Ascending aorta (tissue), 2 donors: ENCODE measurements at places on chromosomes 1 and 21. TPM values are rescaled to one million over a fixed set of nuclear protein-coding genes. Genes with fewer than 3 reads are reported as not detected.

The F5 gene
- total RNA-seq, result not detected

DNA sequence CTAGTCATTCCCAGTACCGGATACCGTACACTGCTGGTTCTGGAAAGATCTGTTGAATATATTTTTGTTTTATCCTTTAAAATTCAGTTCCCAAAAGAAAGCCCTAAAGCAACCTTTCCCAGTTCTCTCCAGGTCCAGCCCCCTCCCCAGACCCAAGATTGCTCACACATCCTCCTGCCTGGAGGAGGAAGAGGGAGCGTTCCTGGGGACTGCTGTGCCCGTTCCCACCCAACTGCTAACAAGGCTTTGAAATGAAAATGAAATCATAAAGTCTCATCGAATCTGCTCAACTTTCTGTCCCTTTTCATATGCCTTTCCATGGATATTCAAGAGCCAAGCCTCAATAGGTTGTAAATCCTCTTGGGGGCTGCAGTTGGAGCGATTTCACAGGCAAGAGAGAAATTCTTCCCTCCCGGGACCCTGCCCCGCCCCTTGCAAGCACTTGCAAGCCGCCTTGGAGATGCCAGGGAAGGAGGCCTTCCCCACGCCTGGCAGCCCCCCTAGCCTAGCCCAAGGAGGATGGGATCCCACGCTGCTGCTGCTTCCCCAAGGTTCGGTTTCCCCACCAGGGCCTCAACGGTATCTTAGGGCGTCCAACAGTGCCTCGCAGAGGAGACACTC is 113.2 kb upstream of the CACHD1 start:
- H3K4me1 ChIP-seq, result no peaks in the 10 kb centered on the region
- no peaks in the 10 kb centered on the region for H3K27me3 ChIP-seq
- H3K4me3 ChIP-seq, result no peak overlapping the region

The INSRR gene
- total RNA-seq, result 2.9 TPM

- DNase-seq, result no peak
- H3K27me3 ChIP-seq, result no peaks in the 10 kb centered on the region
- no peak overlapping the region for H3K4me3 ChIP-seq
- H3K4me1 ChIP-seq, result no peaks in the 10 kb centered on the region
- no peak overlapping the region for H3K27ac ChIP-seq
Observed at GRCh38 chr1:50268049-50268448, 155.2 kb downstream of the DMRTA2 start.

GRCh38 chr21:45973475-45974072 is 8.0 kb upstream of the COL6A1 start:
- no peak for DNase-seq
- peak overlapping the region; percentile 98 for H3K27ac ChIP-seq
- no peaks in the 10 kb centered on the region for H3K27me3 ChIP-seq
- H3K4me1 ChIP-seq, result peaks cover 42% of the 10 kb centered on the region

The CYP2J2 gene
- not detected for total RNA-seq

GRCh38 chr1:67650061-67650460 is 34.9 kb upstream of the GADD45A start:
- H3K4me3 ChIP-seq, result no peak overlapping the region
- no peaks in the 10 kb centered on the region for H3K27me3 ChIP-seq
- H3K4me1 ChIP-seq, result peaks cover 4% of the 10 kb centered on the region
- no peaks in the 10 kb centered on the region for H3K36me3 ChIP-seq

DNA sequence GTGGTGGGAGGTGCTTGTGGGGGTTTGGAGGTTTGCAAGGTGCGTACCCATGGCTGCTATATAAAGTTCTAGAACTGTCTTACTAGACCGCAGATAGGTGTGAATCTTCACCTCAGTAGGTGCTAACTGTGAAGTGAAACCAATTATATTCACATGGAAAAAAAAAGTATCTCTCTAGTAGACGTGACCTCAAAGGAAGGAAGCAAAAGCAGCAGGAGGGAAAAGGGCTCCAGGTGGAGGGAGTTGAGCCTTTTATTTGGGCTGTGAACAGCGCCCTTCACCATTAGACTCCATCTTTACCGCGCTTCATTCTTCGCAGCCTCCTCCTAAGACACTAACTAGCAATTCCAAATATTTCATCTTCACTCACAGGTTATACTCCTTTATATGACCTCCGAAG is 129.8 kb downstream of the TBX19 start:
- DNase-seq, result no peak
- H3K36me3 ChIP-seq, result no peaks in the 10 kb centered on the region
- H3K4me1 ChIP-seq, result no peaks in the 10 kb centered on the region
- no peak overlapping the region for H3K27ac ChIP-seq
- no peaks in the 10 kb centered on the region for H3K27me3 ChIP-seq
- no peak overlapping the region for H3K4me3 ChIP-seq

DNA sequence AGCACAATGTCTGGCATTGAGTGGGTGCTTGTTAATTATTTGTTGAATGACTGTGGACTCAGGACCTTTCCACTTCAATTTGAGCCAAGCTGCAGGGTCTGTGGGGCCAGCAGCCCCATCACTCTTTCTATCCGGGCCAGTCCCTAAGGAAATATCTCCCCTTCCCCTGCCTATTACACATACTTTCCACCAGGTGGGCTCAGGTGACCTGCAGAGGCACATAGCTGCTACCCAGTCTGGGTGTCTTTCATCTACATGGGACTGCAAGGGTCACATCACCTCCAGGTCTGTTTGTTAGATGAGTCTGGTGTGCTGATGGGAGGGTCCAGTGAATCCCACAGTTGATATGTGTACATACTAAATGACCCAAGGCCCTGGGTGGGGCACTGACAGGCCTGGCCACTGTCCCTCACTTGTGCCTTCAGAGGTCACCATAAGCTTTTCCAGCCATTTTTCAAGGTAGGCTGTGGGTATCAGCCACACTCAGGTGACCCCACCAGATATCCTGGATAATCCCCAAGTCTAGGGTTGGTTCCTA is 59.5 kb upstream of the KDM4A start:
- H3K27ac ChIP-seq, result no peak overlapping the region
- H3K36me3 ChIP-seq, result peaks cover 28% of the 10 kb centered on the region
- H3K4me3 ChIP-seq, result no peak overlapping the region
- H3K27me3 ChIP-seq, result no peaks in the 10 kb centered on the region
- H3K4me1 ChIP-seq, result no peaks in the 10 kb centered on the region

GRCh38 chr1:20425622-20426021 is 60.4 kb downstream of the CAMK2N1 start:
- H3K4me1 ChIP-seq, result no peaks in the 10 kb centered on the region
- H3K4me3 ChIP-seq, result no peak overlapping the region
- no peak for DNase-seq

DNA sequence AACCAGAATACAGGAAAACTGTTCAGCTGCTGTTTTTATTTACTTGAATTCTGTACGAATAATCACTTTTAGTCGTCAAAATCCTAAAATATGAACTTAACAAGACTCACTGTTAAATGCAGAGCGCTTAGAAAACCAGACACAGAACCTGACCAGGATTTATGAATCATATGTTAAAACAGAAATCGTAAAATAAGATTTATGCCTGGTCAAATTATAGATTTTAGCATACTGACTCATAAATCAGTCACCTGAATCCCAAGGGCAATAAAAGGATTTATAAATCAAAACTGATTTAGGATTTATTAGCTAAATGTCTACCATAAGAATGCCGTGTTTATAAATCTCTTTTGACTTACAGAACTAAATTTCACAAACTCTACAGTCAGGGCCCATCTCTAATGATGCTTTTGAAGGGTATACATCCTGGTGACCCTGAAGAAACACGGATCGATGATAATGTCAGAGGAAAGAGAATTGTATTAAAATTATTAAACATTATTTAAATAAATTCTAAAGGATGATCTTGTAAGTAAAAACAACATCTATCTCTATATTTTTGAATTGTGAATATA is 28.8 kb downstream of the CYYR1 start:
- no peak for DNase-seq
- H3K4me1 ChIP-seq, result no peaks in the 10 kb centered on the region
- H3K4me3 ChIP-seq, result no peak overlapping the region
- no peaks in the 10 kb centered on the region for H3K36me3 ChIP-seq

DNA sequence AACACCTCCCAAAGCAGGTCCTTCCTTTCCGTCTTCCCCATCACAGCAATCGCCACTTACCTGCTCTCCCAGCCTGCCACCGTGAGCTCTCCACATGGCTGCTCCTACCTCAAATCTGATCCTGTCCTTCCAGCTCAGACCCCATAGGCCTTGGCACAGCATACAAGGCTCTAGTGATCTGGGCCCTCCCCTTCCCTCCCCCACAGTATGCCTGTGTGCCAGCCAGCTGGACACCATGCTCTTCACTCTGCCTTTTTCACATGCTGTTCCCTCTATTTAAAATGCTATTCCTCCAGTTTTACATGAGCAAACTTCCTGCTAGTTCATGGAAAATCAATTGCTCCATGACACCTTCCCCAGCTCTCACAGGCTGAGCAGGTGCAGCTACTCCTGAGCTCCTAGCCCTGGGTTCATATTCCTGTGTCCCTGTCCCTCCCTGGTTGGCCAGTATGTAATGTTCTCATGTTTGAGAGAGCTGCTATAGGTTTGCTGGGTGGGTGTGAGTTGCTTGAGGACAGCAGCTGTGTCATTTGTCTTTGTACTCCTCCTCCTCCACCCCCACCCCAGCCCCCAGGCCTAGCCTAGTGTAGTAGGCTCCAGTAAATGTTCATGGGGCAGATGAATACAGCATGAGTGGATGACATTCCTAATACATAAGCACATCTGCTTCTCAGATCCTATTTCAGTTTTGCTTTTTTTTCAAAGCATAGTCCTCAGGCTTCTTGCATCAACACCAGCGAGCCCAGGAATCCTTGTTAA is 6.3 kb upstream of the TNNT2 start:
- H3K27me3 ChIP-seq, result no peaks in the 10 kb centered on the region
- no peak overlapping the region for H3K27ac ChIP-seq
- H3K4me3 ChIP-seq, result no peak overlapping the region

DNA sequence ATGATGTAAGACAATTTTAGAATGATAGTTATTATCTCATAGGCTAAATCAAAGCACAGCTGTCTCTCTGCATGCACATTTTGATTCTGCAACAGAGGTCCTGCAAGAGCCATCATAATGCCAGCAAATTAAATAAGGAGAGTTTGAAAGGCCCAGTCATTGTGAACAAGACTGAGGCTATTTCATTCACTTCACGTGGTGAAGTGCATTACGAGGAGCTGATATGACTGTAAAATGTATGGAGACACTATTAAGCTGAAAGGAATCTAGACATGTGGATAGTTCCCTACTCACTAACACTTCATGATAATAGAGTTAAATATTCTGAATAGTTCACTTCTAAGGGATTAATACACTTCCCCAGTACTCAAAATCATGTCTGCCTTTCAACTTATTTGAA is 299.0 kb downstream of the SMYD3 start:
- no peak overlapping the region for H3K4me3 ChIP-seq
- no peaks in the 10 kb centered on the region for H3K27me3 ChIP-seq
- no peaks in the 10 kb centered on the region for H3K36me3 ChIP-seq
- no peak for DNase-seq
- H3K27ac ChIP-seq, result no peak overlapping the region
- H3K4me1 ChIP-seq, result no peaks in the 10 kb centered on the region

DNA sequence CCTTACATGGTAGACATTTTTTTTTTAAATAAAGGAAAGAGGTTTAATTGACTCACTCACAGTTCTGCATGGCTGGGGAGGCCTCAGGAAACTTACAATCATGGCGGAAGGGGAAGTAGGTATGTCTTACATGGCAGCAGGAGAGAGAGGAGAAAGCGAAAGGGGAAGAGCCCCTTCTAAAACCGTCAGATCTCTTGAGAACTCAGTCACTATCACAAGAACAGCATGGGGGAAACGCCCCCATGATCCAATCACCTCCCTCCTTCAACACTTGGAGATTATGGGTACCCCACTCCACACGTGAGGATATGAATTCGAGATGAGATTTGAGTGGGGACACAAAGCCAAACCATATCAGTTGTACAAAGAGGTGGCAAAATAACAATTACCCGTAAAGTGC is 301.7 kb downstream of the GRIK1 start:
- no peaks in the 10 kb centered on the region for H3K27me3 ChIP-seq
- no peak overlapping the region for H3K27ac ChIP-seq
- no peaks in the 10 kb centered on the region for H3K4me1 ChIP-seq
- H3K4me3 ChIP-seq, result no peak overlapping the region
- H3K36me3 ChIP-seq, result no peaks in the 10 kb centered on the region

GRCh38 chr1:44640200-44640853 is 34.0 kb downstream of the TMEM53 start:
- H3K27ac ChIP-seq, result no peak overlapping the region
- H3K27me3 ChIP-seq, result no peaks in the 10 kb centered on the region
- DNase-seq, result no peak
- H3K4me1 ChIP-seq, result peaks cover 22% of the 10 kb centered on the region

DNA sequence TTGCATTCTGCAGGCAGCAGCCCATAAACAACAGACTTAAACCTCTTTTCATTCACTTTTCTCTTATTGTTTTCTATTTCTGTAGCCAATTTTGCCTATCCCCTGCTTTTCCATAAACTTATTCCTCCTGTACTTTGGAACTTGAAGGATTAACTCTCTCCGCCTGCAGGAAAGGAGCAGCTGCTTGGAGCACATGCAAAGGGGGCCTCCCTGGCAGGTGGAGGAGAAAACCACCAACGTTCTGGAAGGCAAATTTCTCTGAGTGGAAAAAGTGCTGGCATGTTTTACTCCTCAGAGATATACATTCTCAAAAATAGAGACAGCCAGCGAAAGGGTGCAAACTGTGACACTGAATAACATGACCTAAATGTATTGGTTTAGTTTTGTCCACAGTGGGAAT is 33.6 kb downstream of the RGS21 start:
- H3K4me1 ChIP-seq, result no peaks in the 10 kb centered on the region
- DNase-seq, result no peak
- H3K36me3 ChIP-seq, result no peaks in the 10 kb centered on the region
- H3K4me3 ChIP-seq, result no peak overlapping the region
- no peaks in the 10 kb centered on the region for H3K27me3 ChIP-seq

DNA sequence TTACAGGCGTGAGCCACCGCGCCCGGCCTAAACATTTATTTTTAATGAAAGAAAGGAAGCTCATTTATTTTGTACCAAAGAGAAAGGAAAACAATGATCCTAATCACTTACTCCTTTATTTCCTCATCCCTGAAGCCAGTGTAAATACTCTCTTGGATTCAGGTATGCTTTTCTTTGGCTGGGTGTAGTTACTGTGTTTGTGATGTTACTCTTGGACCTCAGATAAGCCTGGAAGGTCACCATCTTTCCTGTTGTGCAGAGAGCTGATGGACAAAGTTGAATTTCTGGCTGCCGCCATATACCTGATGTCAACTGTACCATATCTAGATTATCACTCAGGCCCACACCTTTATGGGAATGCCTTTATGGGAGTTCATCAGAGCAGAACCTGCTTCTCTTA is 35.4 kb upstream of the FOXE3 start:
- no peak for DNase-seq
- H3K27ac ChIP-seq, result no peak overlapping the region
- H3K4me1 ChIP-seq, result no peaks in the 10 kb centered on the region
- peaks cover 12% of the 10 kb centered on the region for H3K36me3 ChIP-seq
- H3K4me3 ChIP-seq, result no peak overlapping the region
- no peaks in the 10 kb centered on the region for H3K27me3 ChIP-seq

- DNase-seq, result peak; percentile 63
- no peaks in the 10 kb centered on the region for H3K36me3 ChIP-seq
- no peak overlapping the region for H3K27ac ChIP-seq
- peaks cover 16% of the 10 kb centered on the region for H3K4me1 ChIP-seq
- H3K27me3 ChIP-seq, result no peaks in the 10 kb centered on the region
Observed at GRCh38 chr1:211639475-211640300, 35.7 kb downstream of the NEK2 start.

The DIO1 gene
- not detected for total RNA-seq

- peaks cover 75% of the 10 kb centered on the region for H3K36me3 ChIP-seq
- DNase-seq, result no peak
- H3K4me1 ChIP-seq, result peaks cover 20% of the 10 kb centered on the region
- no peaks in the 10 kb centered on the region for H3K27me3 ChIP-seq
- peak overlapping the region; percentile 6 for H3K27ac ChIP-seq
Observed at GRCh38 chr1:8355439-8356255, 37.7 kb downstream of the SLC45A1 start.

The CITED4 gene
- total RNA-seq, result 47.6 TPM
